ENCODE measurements at places on chromosomes 6 and 20.

- DNase-seq = peak; percentile 38
Observed at GRCh38 chr20:45963059-45964005, 8.7 kb downstream of the ZNF335 start.

GRCh38 chr6:93972791-93973190, 553.4 kb upstream of the EPHA7 start:
- no peak for DNase-seq

GRCh38 chr6:24060982-24061754, 64.8 kb upstream of the NRSN1 start:
- DNase-seq = no peak

DNA sequence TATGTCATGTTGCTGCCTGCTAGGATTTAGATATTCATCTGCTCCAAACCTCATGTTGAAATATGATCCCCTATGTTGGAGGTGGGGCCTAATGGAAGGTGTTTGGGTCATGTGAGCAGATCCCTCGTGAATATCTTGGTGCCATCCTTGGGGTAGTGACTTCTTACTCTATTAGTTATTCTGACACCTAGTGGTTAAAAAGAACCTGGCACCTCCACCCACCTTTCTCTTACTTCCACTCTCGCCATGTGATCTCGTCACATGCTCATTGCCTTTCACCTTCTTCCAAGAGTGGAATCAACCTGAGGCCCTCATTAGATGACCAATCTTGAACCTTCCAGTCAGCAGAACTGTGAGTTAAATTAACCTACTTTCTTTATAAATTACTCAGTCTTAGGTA, 549.4 kb upstream of the SYNCRIP start:
- DNase-seq = no peak

- no peak for DNase-seq
Observed at GRCh38 chr6:100775667-100776066, 105.5 kb downstream of the ASCC3 start.

DNA sequence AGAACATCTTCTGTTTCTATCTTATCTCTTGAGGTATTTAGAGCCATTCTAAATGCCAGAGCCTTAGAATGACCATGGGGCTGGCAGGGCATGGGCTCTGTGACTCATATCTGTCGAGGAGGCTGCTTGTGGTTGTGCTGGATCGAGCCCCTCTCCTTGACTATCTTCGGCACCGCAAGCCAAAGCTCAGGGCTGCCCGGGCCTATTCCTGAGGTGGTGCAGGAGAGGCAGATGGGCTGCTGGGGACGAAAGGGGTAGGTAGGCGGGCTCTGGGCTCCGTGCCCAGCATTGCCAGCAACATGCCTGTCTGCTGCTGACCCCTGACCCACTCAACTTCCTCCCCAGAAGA, 89.9 kb downstream of the NOL4L start:
- no peak for DNase-seq

GRCh38 chr6:52603000-52603795, 26.3 kb upstream of the TRAM2 start:
- no peak for DNase-seq

DNA sequence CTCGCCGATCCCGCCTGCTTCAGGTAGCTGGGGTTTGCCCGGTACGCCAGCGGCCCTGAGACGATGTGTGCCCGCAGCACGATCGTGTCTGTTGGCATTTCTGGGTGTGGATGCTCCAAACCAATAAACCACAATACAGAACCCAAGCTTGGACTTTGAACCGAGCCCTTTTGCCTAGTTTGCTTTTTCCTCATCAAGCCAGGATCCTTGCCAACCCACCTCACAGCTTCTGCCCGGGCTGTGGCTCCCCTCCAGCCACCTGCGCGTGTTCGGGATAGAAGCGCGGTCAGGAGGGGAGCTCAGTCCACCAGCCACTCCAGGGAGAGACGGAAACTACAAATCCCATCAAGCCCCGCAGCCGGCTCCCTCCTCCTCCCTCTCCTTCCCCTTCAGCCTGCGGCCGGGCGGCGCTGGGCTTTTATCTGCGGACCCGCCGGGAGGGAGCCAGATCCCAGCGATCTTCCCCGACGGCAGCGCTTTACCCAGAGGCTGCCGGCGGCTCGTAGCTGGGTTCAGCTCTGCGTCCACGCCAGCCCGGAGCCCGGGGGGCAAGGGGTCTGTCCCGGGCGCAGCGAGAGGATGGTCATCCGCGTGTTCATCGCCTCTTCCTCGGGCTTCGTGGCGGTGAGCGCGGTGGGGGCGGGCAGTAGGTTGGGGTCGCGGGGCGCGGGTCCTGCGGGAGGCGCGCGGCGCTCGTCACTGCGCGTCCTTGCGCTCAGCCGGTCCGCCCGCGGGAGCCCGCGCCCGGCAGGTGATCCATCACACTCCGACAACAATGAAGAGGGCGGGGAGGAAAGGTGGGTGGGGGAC, at the start of gene SH3BGRL2:
Gene SH3BGRL2 (plus strand): TSS at position 447 of the 810 bp plus-strand sequence. CDS start 133 bp downstream, at position 580.
- peak; percentile 11 for DNase-seq

- DNase-seq = peak; percentile 59
Observed at GRCh38 chr6:138577151-138577915, 78.0 kb upstream of the NHSL1 start.

DNA sequence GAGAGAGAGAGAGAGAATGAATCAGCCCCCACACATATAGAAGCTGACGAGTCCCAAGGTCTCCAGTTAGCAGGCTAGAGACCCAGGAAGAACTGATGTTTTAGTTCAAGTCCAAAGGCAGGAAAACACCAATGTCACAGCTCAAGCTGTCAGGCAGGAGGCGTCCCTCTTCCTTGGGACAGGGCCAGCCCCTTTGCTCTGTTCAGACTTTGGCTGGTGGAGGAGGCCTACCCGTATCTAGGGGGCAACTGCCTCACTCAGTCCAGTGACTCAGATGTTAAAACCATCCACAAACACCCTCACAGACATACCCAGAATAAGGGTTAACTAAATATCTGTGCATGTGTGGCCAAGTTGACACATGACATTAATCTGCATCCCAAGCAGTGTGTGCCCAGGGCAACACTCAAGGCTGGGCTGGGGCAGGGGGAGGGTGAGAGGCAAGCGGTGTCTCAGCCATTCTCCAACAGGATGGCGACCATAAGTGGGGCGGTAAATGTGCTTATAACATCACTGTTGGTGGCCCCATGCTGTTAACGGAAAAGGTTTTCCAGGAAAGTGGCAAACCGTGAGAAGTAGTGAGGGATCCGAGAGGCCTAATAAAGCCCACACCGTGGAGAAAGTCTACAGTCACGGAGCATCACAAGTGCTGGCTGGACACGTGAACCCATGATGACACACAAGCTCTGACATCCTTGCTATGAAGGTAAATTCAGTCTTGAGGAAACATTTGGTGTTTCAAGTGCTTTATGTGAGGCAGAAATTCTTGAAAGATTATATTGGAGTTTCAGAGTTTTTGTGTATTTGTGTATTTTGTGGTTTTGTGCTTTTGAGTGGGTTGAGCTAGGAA, 28.1 kb downstream of the RAMACL start:
- no peak for DNase-seq

DNA sequence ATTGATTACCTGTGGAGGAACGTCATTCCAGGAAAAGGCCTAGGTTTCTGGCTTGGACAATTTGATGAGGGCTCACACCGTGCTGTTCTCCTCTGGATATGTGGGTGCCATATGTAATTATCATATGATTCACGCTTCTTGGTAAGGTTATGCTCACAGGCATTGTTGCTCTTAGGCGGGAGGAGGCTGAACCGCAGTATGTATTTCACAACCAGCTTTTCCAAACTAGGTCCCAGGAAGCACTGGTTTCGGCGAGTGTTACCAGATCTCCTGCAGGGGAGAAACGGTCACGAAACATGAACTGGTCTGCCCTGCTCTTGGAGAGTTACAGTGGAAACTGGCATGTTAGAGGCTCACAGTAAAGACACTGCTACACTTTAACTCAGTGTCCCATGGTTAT, 793 bp upstream of the FAM50B start:
- DNase-seq = peak; percentile 82

GRCh38 chr6:56370127-56370540, 122.8 kb upstream of the COL21A1 start:
- no peak for DNase-seq

DNA sequence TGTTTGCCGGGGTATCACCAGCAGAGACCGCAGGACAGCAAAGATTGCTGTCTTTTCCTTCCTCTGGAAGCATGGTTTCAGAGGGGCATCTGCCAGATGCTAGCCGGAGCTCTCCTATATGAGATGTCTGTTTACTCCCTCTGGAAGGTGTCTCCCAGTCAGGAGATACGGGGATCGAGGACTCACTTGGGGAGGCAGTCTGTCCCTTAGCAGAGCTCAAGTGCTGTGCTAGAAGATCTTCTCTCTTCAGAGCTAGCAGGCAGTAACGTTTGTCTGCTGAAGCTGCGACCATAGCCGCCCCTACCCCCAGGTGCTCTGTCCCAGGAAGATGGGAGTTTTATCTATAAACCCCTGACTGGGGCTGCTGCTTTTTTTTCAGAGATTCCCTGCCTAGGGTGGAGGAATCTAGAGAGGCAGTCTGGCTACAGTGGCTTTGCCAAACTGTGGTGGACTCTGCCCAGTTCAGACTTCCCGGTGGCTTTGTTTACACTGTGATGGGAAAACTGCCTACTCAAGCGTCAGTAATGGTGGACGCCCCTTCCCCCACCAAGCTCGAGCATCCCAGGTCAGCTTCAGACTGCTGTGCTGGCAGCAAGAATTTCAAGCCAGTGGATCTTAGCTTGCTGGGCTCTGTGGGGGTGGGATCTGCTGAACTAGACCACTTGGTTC, 133.0 kb upstream of the FLRT3 start:
- no peak for DNase-seq

DNA sequence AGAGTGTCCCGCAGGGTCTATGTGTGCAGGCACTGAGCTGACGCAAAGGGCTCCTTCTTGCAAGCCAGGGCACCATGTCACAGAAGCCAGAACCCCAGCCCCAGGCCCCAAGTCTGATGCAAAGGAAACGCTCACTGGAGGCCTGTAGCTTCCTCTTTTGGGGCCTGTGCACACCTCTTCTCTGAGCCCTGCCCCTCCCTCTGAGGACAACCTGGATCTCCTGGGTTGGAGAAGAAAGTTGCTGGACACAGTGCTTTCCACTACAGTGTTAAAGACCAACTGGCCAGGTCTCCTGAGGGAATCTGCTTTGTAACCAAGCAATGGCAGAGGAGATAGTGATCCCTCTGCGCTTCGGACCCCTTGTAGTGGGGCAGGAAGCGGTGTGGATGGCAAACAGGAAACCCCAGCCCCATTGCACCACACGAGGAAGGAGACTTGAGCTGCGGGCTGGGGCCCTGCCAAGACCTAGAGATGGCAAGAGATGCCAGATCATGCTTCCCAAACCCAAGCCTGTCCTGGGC, 90.0 kb downstream of the PRND start:
- peak; percentile 91 for DNase-seq

- DNase-seq = peak; percentile 50
Observed at GRCh38 chr6:16494793-16495192, 256.4 kb downstream of the GMPR start.

GRCh38 chr6:157323966-157324300, 614 bp upstream of the TMEM242 start:
- DNase-seq = no peak

- DNase-seq = no peak
Observed at GRCh38 chr6:41922154-41922553, 855 bp downstream of the BYSL start.

- DNase-seq = no peak
Observed at GRCh38 chr20:48154040-48154765, 368.9 kb upstream of the SULF2 start.

DNA sequence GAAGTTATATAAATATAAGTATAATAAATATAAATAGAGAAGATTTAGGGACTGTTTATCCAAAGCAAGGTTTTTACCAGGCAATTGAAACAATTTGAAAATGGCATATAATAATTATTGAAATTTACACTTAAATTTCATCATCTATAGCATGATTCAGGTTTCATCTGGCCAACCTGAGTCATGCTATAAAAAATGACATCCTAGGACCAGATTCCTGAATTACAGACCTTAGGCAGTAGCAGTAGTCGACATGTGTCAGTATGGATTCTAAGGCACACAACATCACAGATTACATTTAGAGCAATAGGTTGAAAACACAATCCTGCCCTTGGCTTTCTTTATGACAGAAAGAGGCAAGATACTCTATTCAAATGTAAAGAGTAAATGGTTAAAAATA, 592.3 kb downstream of the PHF3 start:
- DNase-seq = no peak

DNA sequence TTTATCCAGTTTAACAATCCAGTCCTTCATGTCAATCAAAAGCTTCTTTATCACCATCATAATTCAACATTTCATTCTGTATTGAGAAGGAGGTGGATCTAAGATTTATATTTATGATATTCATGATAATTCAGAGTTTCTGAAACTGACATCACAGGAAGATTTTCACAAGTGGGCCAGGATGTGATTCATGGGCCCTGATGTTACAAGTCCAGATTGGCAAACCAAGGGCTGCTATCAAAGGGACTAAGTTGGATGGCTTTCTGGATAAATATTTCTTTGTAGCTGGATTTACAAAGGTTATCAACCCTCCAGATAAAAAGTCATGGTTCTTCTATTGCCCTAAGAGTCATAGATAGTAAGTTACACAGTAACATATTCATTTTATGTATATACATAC, 866.5 kb downstream of the KIF16B start:
- DNase-seq = no peak

DNA sequence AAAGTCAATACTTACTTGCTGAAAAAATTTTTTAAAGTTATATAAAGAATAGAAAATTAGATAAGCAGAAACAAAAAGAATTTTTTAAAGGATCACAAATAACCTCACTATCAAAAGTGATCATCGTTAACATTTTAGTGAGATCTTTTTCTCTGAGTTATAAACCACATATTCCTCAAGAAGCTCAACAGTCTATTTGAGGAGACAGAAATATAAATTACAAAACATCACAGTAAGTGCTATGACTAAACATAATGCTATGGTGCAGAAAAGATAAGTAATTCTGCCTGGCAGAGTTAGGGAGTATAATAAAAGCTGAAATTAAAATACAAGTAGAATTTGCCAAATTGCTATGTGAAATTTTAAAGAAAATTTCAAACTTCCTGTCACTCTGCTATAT, 226.7 kb downstream of the LMBRD1 start:
- DNase-seq = no peak

DNA sequence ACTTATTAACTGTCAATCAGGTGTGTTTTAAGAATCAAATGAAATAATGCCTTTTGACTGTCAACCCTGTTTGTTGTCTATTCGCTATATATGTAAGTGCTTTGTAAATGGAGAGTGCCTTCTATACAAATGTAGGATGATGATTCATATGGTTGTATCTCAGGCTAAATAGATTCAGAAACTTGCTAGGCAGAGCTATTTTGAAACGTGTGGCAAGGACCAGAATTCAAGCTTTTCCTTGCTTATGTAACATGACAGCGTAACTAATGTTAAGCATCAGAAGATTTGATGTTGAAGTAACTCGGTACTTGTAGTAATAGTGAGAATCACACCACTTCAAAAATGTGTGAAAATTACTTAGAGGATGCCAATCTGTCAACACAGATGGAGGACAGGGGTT, 3.4 kb downstream of the OGFRL1 start:
- peak; percentile 9 for DNase-seq

DNA sequence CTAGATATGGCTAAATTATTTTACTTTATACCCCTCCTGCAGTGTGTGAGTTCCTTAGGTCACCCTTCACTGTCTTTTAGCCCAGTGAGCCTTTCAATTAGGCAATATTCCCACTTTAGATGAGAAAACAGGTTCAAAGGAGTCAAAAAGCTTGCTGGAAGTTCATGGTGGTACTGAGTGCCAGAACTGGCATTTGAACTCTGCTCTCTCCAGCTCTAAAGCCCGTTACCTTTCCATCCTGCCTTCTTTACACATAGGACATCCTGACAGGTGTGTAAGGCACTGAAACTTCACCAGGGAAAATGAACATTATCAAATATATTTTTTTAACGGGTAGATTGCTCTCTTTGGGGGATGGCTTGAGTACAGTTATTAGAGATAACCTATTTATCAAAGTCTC, 11.2 kb upstream of the TMEM217 start:
- DNase-seq = no peak

GRCh38 chr6:143290206-143290605, 160.3 kb downstream of the ADAT2 start:
- no peak for DNase-seq

Data from MV-4-11 (cell line).